Activated CD4-positive, alpha-beta T cell treated with anti-CD3 and anti-CD28 coated beads for 4 hours (primary cell): ENCODE measurements at places on chromosomes 5 and 9.
A peak's percentile ranks its signal among the peaks of the same experiment; 100 is the strongest.

DNA sequence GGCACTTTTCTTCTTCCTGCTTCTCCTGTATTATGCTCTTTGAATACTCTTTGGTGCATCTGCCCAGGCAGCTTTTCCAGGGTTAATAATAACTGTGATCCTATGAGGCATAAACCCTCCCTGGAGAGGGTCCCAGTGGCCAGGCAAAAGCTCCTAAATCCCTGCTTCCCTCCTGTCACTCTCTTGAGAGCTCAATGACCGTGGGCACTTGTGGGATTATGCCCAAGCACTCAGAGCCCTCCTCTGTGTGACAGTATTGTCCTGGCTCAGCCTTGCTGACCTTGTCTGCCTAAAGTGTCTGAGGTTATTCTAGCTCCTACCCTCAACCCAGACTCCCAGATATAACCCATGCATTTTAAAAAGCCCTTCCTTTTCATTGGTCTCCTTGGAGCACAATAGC is 51.9 kb downstream of the GALNT10 start:
- DNase-seq: no peak

DNA sequence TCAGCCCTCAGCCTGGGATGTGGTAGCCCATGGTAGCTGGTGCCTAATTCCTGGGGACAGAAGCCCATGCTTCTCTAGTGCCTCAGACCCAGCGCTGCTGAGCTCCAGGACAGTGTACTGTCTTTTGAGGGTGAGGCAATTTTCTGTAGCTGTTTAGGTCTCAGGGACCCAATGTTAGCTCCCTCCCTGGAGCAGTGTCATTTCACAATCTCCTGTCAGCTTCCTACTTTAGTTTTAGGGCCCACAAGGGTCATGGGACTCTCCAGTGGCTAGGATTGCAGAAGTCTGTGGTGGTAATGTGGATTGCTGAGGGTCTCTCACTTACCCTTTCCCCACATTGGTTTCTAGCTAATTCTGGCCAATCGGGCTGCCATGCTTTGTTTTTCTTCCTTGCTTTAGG is 67.7 kb upstream of the CCL21 start:
- no peak for DNase-seq

GRCh38 chr5:121949885-121950284 is 11.9 kb upstream of the SRFBP1 start:
- no peak for DNase-seq

- DNase-seq: peak; percentile 83
Measured at GRCh38 chr9:126705767-126706697, 92.3 kb downstream of the LMX1B start.

DNA sequence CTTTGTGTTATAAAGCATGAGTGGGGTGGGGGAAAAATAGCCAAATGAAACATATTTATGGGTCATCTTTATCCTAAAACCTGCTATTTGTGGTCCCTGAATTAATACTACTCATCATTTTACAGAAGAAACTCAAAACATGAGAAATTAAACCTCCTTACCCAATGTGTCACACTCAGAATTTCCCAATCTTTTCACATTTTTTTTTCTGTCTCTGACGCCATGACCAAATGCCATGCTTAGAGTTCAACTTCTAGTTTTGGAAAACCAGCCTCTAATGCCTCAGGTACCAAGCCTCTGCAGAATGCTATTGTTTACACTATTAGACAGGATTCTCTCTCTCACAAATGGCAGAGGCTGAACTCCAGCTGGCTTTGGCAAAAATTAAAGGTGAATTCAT is 505.5 kb upstream of the WWC1 start:
- no peak for DNase-seq

- DNase-seq: no peak
Measured at GRCh38 chr5:76718880-76719279, 3.0 kb downstream of the F2R start.

DNA sequence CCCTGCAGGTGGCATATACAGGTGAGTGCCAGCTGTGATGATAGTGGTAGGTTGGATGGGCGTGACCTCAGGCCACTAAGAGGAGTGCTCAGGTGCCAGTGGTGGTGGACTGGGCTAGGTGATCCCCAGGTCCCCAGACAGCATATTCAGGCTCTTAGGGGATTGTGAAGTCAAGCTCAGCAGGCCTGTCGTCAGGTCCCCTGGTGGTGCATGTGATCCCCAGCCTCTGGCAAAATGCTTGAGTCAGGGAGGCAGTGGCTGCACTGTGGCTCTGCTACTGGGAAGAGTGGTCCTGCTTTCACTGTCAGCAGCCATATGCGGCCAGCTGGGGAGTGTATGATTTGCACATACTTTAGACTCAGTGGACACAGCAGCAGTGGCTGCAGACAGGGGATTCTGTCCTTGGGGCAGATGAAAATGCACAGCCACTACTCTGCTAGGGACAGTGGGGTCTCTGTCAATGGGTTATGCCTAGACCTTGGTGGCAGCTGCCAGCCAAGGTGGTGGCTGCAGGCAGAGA is 31.6 kb upstream of the CTSL start:
- no peak for DNase-seq

DNA sequence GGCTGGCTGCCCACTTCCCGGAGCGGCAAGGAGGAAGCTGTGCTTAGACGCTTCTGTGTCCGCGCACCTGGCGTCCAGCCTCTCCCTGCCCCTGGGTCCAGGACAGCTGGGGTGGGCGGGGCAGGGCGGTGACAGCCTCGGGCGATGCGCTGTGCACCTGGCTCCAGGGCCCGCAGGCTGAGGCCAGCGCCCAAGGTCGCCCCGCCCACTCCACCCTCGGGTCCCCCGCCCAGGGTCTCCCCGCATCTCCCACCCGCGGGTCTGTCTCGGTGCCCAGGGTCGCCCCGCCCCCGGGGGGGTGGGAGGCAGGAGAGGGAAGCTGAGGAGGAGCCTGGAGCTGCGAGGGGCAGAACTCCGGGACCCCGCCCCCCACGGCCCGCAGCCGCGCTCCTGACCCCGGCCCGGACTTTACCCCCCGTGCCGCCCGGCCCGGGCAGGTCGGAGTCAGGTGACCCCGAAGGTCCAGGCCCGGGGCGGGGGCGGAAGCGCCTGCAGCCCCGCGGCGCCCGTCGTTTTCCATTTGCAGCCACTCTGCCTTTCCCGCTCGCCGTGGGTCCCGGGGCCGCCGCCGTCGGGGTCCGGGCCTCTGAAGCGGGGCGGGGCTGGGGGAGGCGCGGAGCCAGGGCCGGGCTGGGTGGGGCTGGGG is at the start of gene ENTPD8:
TSS of gene ENTPD8 (minus strand) at position 69 of the 646 bp plus-strand sequence. CDS start 3,072 bp downstream, outside the sequence.
- DNase-seq: no peak

- DNase-seq: no peak
Measured at GRCh38 chr5:106875591-106876297, 795.0 kb downstream of the EFNA5 start.

DNA sequence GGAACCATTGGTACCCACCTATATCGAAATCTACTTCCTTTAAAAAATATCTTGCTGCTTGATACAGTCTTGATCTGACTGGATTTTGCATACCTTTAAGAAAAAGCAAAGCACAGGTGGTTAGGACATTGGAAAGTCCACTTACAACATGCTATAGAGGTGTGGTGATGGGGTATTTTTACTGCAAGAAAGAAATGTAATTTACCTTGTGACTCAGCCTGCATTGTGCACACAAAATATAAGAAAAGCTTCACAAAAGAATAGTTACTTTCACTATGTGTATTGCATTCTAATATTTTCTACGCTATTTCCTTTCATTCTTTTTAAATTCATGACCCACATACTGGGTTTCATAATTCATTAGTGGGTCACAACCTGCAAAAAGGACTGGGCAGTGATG is 236.2 kb upstream of the RASEF start:
- no peak for DNase-seq

GRCh38 chr5:54834121-54834842 is 151.1 kb downstream of the ESM1 start:
- no peak for DNase-seq

GRCh38 chr5:130109152-130109551 is 204.9 kb downstream of the CHSY3 start:
- no peak for DNase-seq

- no peak for DNase-seq
Measured at GRCh38 chr9:8879284-8879683, 1079.7 kb upstream of the DMAC1 start.

DNA sequence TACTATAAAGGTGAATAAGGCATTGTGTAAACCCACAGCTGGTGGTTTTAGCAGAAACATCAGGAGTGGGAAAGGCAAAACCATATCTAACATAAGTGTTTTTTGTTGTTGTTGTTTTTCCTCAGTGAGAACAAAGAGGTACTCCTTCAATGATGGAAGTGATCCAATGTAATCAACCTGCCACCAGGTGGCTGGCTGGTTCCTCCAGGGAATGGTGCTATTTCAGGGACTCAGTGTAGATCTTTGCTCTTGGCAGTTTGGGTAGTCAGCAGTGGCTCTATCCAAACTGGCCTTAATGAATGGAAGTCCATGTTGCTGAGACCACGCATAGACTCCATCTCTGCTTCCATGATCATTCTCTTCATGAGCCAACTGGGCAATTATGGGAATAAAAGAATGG is 10.8 kb downstream of the DMRTA1 start:
- DNase-seq: no peak

DNA sequence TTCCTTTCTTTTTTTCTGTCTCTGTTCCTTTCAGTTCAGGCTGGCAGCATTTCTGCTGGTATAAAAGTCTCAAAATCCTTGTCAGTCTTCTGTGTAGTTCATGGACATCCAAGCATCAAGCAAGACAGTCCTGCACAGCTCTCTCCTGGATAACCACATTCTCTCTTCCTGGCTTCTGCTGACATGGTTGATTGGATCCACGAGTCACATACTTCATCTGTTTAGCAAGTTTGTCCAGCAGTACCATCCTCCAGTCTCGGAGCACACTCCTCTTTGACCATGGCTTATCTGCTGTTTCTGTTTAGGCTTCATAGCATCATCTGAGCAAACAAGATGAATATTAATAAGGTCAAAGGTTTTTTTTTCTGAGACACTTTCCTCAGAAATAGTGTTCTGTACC is 220.8 kb downstream of the KDM4C start:
- DNase-seq: no peak

DNA sequence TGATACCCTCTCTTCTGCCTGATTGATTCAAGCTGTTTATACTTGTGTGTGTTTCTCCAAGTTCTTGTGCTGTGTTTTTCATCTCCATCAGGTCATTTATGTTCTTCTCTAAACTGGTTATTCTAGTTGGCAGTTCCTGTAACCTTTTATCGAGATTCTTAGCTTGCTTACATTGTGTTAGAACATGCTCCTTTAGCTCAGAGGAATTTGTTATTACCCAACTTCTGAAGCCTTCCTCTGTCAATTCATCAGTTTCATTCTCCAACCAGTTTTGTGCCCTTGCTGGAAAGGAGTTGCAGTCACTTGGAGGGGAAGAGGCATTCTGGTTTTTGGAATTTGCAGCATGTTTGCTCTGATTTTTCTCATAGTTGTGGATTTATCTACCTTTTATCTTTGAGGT is 126.2 kb upstream of the FTMT start:
- DNase-seq: no peak

DNA sequence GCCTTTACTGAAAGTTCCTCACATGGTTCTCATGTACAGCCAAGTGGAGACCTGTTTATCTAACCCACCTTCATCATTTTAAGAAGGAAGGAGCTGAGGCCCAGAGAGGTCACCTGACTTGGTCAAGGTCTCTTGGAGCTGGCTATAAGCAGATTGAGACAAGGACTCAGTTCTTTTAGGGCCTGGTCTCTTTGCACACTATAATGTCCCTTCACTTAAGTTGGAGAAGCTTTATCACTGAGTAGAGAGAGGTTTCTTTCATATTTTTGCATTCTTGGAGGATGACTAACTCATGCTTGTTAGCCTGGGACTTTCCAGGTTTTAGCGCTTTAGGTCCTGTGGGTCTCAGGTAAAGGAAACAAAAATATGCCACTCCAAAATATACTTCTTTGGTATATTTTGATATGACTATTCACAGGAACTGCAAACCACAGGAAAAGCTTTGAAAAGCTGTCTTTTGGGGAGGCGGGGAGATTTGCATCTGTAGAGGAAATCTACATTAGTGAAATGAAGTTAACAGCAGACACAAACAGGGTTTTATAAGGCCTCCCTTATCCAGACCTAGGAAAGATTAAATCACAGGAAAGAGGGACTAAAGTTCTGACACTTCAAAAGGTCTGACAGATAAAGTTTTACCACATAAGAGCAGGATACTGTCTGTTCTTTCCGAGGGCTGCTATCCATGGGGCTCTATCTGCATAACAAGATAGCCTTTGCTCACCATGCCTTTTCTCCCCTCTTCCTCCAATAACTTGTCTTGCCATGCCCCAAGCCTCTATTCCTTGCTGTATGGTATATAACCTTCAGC is 95.8 kb upstream of the ANKRD55 start:
- peak; percentile 58 for DNase-seq

DNA sequence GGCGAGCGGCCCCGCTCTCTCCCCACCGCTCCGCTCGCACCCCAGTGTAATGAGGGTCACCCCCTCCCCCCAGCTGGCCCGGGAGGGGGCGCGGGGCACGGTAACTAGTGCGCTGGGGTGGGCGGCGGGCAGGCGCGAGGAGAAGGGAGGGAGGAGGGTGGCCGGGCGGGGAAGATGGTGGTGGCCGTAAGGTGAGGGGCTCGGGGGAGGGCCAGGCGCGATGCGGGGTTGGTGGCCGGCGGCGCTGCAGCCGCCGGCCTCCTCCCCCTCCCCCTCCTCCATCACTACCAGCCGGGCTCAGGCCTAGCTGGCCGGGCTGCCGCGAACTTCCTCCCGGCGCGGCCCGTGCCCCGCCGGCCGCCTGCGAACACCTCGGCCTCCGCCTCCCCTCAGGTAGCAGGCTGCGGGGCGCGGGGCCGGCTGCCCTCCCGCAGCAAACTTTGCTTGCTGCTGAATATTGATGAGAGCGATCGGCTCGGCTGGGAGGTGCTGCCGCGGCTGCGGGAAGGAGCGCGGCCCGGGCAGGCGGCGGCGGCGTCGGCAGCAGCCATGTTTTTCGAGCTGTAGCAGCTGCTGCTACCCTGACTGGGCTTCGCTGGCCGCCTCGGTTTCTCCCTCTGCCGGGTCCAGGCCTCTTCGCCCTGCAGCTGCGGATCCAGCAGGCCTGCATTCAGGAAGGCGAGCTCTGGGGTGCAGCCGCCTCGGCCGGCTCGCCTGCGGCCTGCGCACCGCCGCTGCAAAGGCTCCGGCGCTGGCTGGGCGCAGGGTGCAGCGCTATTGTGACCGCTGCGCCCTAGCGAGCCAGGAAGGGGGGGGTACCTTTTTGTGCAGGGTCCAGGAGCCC is 502 bp downstream of the NSD1 start:
- DNase-seq: peak; percentile 35

- DNase-seq: no peak
Measured at GRCh38 chr5:142881076-142881783, 111.1 kb downstream of the ARHGAP26 start.

DNA sequence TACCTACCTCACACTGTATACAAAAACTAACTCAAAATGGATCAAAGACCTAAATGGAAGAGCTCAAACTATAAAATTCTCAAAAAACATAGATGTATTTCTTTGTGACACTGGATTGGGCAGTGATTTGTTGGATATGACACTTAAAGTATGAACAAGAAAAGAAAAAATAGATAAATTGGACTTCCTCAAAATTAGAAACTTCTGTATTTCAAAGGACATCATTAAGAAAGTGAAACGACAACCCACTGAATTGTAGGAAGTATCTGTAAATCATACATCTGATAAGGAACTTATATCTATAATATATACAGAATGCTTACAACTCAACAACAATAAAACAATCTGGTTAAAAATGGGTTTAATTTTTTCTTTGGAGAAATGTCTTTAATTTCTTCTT is 96.7 kb downstream of the NRG2 start:
- DNase-seq: no peak
